ENCODE measurements at places on chromosomes 6 and 20.

DNA sequence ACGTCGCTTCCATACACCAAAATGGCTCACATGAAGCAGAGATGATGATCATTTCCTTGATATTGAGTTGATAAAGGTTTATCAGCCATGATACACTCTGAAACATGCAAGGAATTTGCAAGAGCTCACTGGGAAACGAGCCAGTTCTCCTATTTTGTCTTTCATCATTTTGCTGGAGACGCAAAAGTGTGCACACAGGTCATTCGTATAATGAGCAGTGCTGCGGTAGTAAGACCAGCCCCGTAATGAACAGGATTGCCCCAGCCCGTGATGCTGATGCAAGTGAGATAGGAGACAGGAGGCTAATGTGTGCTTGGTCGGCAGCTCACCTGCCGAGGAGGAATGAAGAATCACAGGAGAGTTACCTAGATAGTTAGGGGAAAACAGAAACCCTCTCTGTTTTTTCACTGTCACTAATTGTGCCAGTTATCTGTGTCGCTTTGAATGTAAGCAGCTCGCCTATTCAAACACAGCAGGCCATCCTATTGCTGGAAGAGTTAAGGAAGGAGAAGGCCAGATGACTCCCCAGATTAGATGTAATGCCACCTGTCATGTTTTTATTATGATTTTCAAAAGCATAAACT lies 391.8 kb downstream of the SAMD5 start:
- no peak for DNase-seq

DNA sequence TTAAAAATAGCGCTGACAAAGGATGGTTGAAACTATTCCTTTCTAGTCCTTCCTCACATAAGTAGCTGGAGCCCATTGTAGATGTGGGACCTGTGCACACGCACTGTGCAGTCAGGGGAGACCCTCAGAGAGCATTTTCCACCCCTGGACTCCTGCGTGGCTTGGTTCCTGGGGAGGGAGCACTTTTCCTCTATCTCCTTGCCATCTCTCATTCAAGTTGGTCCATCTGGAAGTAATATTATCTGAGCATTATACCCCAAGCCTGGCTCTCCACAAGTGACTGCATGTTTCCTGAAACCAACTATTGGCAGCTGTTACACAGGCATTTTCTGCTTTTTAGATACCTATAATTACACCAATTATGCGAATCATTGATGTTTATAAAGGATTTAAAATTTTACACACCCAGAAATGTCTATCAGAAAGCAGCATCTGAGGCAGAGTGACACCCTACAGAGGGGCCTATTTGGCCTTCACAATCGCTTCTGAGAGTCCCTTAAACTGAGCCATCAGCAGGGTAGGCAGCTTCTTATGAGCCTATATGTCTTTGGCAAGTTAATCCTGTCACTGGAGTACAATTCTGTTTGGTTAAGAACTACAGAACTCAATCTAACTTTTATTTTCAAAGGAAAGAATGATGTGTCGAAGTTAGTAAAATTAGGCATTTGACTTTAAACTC lies 18.7 kb downstream of the SOX4 start:
- no peak for DNase-seq

DNA sequence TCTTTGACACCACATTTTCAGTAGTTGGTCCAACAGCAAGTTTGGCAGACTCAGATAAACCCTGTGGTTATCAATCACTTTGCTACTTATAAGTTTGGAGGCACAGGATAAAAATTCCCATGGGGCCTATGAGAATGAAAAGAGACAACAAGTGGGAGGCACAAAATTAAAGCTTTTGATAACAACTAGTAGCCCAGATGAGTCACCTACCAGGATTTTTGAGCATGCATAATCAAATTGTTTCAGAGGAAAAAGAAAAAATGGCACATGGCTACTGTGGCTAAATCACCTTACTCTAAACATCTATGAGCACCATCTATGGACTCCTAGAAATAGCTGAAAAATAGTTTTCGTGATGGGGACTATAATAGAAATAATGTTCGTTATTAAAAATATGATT lies 40.8 kb upstream of the BMP5 start:
- no peak for DNase-seq

DNA sequence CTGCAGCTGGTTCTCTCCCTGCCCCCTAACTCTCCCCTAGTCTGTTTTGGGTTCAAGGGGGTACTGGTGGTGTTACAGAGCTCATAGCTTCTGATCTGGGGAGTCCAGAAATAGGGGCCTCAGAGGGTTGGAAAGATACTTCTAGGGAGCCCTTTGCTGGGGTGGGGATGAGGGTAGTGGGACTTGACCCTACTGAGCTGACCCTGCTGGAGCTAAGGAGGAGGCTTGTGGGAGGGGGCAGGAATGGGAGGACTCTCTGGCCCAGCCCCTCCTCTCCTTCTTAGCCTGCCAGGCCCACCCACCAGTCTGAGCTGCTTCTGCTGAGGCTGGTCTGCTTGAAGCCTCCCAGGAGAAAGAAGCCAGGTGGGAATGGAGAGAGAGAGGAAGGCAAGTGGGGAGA lies at the start of gene EGFL8:
Gene EGFL8 (plus strand): TSS at position 301 of the 400 bp plus-strand sequence. CDS start 1,571 bp downstream, outside the sequence.
- DNase-seq: no peak

DNA sequence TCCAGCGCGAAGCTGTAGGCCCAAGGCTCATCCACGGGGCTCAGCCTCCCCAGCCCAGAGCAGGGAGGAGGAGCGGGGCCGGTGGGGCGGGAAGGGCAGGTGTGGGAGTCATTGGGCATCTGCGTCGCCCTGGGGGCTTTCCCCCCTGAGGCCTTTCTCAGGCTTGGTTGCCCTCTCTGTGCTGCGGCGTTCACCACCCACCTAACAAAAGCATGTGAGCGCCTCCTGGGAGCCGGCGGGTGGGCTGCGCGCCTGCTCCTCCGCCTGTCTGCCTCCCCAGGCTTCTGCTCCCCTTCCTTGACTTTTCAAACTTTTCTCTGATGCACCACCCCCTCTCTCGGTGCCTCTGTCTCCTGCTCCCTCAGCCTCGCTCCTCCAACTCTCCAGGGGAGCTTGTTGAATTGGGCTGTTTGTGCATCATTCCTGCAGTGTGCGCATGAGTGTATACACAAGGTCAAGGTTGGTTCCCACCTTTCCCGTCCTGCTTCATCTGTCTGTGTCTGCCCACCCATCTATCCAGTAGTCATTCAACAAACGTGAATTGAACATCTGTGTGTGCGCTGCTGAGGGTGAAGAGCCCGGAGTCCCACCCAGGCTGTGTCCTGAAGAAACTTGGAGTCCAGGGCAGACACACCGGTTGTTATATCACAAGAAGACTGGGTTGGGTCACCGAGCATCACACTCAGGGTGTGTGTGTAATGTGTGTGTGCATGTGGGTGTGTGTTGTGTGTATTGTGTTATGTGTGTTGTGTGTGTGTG lies 82.4 kb upstream of the NNAT start:
- DNase-seq: no peak

DNA sequence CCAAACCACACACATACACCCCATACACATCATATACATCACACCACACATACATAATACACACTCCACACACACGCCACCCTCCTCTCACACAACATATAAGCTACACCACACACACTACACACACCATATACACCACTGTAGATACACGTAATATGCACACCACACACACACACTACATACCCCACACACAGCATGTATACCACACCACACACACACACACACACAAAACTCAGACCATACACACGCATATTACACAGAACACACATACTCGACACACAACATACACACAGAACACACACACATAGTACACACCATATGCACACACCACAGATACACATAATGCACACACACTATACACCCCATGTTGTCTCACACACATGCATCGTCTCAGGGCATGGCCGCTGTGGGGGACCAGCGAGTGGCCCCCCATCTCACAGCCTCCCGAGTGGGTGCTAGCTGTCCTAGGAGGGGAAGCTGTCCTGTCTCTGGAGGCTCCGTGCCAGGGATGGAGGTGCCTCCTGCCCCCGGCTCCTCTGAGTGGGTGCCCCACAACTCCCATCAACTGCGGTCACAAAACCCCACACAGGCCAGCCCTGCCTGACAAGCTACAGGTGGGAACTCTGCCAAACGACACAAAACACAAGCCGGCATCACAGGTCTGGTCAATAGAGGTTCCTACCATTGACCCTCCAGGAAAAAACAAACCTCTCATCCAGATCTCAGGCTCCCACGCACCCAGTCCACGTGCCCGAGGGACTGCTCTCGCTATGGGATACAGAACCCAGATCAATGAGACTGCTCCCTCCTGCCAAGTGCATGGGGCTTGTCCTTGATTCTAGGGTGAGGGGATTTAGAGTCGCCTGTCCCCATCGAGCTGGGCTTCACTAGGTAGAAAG lies 49.1 kb downstream of the DACT2 start:
- DNase-seq: no peak

- DNase-seq: no peak
Observed at GRCh38 chr20:47540443-47541354, 39.0 kb downstream of the NCOA3 start.

- DNase-seq: peak; percentile 29
Observed at GRCh38 chr6:170522565-170523183, 30.4 kb downstream of the PSMB1 start.

DNA sequence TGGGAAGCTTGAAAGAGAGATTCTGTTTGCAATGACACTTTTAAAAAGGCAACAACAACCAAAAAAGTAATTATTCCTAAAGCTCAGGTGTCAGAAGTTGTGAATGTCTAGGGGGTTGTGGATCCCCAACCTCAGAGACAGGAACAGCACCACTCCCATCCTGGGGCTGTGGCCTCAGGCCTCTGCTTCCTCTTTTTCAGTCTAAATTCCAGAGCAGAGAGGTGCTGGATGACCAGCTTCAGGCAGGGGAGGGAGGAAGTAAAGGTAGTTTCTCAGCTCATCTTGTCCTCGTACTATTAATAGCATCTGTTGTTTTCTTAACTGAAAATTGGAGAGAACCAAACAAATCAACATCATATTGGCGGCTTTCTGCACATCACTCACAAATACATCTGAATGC lies 8.3 kb downstream of the NT5E start:
- no peak for DNase-seq

DNA sequence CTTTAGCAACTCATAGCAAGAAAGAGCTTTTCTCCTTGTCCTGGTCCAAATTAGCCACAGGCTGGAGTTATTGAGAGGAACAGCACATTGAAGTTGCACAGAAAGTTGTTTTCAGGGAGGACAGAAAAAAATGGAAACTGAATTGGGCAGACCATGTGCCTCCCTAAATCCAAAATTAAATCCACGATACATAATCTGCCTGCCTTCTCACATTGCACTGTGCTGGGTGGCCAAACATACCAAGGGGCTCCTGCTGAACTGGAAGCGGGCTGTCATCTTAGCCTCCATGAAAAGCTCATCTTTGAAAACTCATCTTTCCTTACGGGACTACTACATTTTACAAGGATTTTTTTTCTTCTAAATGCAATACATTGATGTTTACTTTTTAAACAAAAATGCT lies 59.9 kb downstream of the TNFAIP3 start:
- no peak for DNase-seq

GRCh38 chr6:91523511-91523910 lies 936.6 kb upstream of the MAP3K7 start:
- no peak for DNase-seq

DNA sequence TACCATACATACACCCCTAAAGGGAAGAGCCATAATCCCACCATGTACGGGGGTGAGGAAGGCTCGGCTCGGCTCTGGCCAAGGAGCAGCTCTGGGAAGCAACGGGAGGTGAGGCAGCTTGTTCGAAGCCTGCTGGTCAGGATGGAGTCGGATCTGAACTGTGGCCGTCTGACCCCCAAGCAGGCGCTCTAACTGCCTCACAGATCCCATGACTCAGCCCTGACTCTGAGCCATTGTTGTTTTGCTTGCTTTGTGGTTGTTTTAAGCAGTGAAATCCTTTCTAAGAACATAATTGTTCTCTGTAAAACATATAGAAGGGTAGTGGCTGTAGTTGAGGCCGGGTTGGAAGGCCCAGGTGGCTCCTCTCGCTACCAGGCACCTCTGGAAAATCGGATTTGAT lies 10.9 kb downstream of the C6orf132 start:
- DNase-seq: no peak

- DNase-seq: no peak
Observed at GRCh38 chr6:146301764-146302163, 241.9 kb upstream of the RAB32 start.

DNA sequence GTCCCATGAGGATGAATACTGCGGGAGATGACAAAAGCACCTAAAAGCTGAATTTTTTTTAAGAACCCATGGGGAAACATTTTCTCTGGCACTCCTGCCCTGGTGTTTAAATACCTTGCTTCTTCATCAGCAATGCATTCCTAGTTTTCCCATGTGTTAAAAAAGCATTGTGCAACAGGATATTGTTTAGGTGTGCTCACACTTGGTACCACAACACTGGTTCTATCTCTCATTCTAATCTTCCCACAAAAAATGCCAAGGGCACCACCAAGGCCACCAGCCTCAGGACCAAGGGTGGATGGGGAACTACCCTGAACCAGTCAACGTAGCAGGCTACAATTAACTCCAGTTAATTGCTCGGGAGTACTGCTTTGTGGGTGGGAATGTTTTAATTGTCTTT lies 50.9 kb downstream of the ALDH5A1 start:
- DNase-seq: no peak

GRCh38 chr6:128882560-128882959 lies 378 bp upstream of the LAMA2 start:
- no peak for DNase-seq

- DNase-seq: no peak
Observed at GRCh38 chr20:8020314-8021079, 936 bp upstream of the TMX4 start.

DNA sequence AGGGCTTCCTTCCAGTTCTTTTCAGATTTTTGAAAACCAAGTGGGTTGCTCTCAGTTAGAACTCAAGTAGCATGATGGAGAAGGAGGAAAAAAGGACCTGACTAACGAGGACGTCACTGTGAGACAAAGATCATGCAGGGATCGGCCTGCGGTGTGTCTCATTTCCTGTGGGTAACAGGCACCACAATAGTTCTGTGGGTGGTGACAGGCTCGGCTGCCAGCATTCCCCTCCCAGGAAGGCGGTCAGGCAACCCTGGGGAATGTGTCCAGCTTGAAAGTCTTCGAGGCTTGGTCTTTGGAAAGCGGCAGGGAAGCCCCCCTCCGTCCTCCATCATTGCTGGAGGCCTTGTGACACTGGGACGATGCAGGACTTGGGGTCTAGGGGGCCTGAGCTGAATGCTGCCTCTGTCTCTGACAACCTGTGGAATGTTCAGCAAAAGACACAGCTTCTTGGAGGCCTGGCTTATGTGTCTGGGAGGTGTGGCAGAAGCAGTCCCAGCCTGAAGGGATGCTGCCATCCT lies 121.0 kb downstream of the BCAS1 start:
- no peak for DNase-seq

DNA sequence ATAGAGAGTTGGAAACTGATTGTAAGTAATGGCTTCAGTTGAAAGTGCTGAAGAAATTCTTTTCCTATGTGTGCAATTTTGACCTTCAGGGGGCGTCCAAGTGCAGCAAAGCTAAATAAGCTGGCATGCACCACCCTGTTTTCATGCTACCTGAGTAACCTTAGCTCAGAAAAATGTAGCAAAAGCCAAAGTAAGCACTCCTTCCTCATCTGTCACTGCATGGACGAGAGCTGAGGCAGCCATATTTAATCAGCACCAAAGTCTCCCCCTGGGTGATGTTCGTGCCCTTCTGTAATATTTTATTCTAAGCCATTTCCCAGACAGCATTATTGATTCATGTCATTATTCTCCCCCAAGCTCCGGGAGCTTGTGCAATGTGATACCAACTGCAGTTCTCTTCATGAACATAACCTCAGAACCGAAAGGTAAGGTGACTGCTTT lies 123.1 kb downstream of the RPS12 start:
- peak; percentile 60 for DNase-seq

GRCh38 chr6:10556992-10557391 lies 35.8 kb downstream of the GCNT2 start:
- DNase-seq: no peak

All from endothelial cell (in vitro differentiated cells).